HT1080 (cell line): ENCODE measurements at places on chromosomes 3 and 15.

DNA sequence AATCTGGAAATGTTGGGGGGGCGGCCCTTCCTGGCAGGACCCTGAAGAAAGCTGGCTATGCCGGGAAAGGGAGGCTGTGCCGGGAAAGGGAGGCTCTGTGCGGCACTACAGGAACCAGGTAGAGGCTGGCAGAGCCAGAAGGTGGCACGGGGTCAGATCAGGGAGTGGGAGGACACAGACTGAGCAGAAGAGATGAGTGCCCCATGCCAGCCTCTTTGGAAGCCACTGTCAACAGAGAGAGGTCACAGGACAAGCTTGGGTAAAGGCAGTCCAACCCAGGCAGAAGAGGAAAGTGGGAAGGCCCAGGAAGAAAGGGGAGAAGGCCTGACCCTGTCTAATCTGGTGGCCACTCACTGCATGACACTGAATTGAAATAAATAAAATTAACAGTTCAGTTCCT is 1.5 kb downstream of the C15orf62 start:
- DNase-seq: no peak

GRCh38 chr15:39706206-39706605 is 76.4 kb downstream of the FSIP1 start:
- no peak for DNase-seq

DNA sequence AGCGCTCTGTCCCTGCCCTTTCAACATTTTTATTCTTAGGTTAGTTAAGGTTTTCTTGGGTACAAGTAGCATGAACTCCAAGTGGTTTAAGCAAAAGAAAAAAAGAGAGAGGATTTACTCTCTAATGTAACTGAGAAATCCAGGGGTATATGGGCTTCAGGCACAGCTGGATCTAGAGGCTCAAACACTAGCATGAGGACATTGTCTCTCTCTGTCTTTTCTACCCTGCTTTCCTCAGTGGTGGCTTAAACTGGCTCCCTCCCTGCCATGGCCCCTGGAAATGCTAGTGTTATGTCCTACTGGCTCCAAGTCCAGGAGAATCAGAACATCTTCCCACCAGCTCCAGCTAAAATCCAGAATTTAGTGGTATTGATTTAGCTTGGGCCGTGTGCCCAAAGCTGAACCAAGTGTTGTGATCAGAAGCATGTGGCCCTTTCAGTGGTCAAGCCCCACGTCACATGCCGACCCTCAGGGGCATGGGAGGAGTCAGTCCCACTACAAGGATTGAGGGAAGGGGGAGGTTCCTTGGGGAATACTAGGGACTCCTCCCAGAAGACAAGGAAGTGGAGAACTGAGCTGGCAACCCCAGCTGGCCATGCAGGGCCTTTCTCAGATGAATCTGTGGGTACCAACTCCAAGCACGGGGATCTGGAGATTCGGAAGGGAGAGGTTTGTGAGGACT is 58.0 kb downstream of the LINGO1 start:
- DNase-seq: no peak

GRCh38 chr15:65766422-65767263 is 25.4 kb downstream of the DENND4A start:
- DNase-seq: no peak

GRCh38 chr3:127762077-127762786 is 60.1 kb downstream of the MGLL start:
- DNase-seq: no peak

DNA sequence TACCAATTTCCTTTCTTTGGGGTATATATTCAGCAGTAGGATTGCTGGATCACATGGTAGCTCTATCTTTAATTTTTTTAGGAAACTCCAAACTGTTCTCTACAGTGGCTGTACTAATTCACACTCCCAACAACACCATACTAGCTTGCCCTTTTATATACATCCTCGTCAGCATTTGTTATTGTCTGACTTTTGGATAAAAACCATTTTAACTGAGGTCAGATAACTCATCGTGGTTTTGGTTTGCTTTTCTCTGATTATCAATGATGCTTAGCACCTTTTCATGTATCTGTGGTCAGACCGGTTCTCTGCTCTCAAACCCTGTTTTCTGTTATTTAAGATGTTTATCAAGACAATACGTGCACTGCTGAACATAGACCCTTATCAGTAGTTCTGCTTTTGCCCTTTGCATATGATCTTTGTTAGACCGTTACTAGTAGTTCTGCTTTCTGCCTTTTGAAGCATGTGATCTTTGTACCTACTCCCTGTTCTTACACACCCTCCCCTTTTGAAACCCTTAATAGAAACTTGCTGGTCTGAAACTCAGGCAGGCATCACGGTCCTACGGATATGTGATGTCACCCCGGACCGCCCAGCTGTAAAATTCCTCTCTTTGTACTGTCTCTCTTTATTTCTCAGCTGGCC is 474.3 kb downstream of the RSL24D1 start:
- no peak for DNase-seq

- DNase-seq: peak; percentile 16
These were observed 34.2 kb upstream of the SLC24A5 start for GRCh38 chr15:48086576-48086975.

DNA sequence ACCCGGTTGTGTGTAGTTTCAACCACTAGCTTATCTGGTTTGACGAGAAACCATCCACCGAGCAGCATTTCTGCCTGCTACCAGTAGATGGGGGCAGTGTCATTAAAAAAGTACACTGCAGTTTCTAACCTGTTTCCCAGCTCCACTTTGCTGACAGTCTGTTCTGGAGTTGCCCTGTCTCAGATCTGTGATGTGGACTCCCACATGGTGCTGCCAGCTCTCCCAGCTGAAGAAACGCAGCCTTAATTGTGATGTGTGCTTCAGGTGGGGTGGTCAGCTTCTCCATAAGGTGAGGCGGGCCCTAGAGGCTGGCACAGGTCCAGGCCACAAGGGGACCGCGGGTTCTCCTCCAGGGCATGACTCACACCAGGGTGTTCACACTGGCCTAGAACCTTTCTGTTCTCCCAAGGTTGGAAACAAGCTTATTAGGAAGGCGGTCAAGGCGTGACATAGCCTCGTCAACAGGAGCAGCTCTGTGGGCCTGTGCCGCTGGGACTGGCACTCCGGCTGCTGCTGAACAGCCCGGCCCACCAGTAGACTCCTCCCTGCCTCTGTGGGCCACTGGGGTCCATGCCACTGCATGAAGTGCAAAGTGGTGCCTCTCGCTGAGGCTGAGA is 2.9 kb upstream of the FAM43A start:
- peak; percentile 92 for DNase-seq

GRCh38 chr3:184559336-184559735 is 2.2 kb upstream of the EPHB3 start:
- no peak for DNase-seq

- peak; percentile 29 for DNase-seq
These were observed 622.5 kb downstream of the TBL1XR1 start for GRCh38 chr3:176574786-176575185.

DNA sequence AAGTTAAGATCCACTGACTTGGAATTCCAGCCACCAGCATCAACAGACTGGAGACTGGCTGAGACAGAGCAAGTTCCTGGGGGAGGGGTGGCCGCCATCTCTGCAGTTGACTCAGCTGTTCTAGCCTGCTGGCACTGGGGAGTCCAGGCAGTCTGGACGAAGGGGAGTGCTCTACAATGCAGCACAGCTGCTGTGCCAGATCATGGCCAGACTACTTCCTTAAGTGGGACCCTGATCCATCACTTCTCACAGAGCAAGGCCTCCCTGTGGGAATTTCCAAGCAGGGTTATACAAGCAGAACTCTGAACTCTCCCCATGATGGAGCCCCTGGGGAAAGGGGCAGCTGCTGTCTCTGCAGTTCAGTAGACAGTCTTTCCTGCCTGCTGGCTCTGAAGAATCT is 35.2 kb downstream of the PYGO1 start:
- DNase-seq: peak; percentile 10

- peak; percentile 84 for DNase-seq
These were observed at the start of gene FAN1 for GRCh38 chr15:30903497-30904187. Gene FAN1, plus strand, starts transcription at chr15:30903915. Its CDS starts 749 bp downstream, at chr15:30904664.

DNA sequence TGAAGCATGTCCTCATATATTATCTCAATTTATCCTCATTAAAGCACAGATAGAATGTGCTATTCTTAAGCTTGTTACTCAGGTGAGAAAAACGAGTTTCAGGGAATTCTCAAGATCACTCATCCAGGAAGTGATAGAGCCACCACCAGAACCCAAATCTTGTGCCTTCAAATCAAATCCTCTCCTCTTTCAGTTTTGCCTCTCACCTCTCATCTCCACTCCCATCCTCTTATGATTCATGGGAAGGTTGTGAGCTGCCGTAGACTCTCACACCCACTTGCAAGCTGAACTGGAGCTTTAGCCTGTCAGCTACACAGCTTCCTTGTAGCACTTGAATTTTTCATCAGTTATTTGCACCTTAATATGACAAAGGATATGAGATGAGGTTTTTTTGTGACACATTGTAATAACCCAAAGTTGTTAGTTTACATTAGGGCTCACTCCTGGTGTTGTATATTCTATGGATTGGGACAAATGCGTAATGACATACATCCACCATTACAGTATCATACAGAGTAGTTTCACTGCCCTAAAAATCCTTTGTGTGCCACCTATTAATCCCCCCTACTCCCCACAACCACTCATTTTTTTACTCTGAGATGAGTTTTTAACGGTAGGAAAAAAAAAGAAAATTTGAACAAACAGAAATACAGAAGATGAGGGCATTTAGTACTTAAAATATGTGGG is 25.7 kb downstream of the GPR15 start:
- DNase-seq: no peak

- no peak for DNase-seq
These were observed 56.6 kb downstream of the SH3GL3 start for GRCh38 chr15:83503595-83504364.

GRCh38 chr15:96648866-96649265 is 318.4 kb downstream of the NR2F2 start:
- DNase-seq: no peak

DNA sequence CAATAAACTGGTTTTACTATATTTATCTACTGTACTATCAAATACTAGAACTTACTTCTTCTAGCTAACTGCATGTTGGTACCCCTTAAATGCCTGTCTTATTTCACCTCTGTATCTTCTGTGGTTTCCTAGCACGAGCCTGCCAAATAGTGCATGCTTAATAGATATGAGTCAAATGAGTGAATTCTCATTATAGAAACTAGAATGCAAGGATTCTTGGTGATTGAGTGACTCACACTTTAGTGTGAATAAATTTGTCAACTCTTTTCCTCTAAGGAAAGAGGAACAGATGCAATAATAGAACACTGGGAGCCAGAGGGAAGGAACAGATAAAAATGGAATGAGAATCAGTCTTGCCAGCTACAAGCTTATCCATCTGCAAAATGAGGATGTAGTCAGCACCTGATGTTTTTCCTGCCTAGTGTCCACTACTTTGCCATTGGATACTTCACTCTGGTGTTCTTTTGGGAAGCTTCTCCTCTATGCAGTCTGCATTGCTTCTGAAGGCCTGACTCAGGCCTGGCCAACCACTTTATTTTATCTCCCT is 189.1 kb upstream of the CADPS start:
- no peak for DNase-seq

DNA sequence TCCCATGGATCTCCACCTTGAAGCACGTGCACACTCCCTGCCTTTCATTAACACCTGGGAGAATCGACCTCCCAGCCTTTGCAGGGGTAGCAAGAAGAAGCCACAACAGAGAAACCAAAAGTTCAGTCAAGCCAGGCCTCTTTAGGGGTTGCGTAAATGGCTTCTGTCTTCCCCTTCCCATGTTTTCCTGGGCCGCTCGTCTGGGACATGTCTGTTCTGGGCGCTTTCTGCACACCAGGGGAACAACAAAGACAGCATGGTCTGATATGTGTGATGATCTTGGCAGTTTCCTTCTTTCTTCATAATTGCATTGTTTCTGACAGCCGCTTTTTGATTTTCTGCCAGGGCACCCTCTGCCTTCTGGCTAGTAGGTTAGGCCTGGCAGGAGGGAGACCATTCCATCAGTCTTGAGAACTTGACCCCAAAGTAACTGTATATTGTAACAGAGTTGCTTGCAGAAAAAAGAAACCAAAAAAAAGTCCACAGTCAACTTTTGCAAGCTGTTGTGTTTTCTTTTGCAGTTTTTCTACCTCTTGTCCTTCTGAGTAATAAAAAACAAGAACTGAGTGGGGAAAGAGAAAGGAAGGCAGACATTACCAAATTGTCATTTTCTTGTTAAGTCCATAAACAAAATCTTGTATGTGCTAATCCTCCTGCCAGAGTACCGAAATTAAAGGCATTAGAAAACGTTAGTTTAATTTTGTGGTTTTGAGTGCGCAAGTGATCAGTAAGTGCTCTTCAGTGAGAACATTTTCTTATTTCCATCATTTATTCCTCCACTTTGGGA is 56.0 kb upstream of the FURIN start:
- DNase-seq: no peak

DNA sequence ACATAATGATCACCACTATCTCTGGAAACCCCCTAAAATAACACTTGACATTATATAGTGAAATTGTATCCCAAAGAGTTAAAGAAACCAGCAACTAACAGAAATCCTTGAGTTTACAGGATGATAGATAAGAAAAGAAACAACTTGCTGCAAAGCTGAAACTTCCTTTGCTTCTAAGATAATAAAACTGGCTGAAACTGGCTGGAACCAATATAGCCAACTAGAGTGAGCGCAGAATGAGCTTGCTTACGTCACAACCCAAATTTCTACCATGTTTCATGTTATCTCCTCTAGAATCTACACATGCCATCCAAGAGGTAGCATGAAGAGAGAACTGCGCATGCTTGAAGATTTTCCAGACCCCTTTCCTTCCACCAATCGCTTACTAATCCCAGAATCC is 83.8 kb upstream of the ACTC1 start:
- no peak for DNase-seq

- no peak for DNase-seq
These were observed 12.4 kb upstream of the TPM1 start for GRCh38 chr15:63030101-63030551.

DNA sequence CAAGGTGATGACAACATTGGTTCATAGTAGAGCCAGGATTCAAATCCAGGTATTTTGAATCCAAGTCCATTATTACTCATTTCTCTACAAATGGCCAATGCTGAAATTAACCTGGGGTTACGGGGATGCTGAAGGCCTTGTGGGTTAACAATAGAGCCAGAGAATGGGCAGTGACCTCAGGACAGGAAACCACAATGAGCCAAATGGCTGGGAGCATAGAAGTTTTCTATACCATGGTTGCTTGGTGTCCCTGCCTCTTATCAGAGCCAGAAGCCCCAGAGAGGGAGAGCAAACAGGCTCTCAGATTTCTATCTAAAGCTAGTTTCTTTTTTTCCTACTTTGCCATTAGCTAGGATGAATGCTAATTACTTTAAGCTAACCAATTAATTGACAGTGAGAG is 82.3 kb downstream of the TNIK start:
- peak; percentile 61 for DNase-seq

GRCh38 chr3:13887495-13888300 is 7.8 kb upstream of the WNT7A start:
- no peak for DNase-seq

DNA sequence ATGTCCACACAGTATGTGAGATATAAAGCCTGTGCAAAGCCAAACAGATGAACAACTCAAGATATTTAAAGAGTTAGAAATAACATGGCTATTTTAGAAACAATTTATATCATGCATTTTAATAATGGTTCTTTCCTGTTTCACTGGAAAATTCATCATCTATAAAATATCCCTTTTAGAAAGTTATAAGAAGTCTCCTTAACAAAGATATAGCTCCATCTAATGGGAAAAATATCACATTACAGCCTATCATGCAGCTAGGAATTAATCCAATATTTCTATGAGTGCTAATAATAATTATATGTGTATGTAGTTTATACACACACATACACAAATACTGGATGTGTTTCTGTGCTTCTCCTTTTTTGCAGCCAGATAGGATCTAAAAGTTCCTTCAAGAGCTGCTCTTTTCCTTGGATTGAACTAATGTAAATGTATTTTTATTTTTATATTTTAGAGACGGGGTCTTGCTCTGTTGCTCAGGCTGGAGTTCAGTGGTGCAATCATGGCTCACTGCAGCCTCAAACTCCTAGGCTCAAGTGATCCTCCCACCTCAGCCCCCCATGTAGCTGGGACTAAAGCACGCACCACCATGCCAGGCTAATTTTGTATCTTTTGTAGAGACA is 21.6 kb downstream of the RPL22L1 start:
- DNase-seq: no peak
